ENCODE measurements at places on chromosomes 6 and 20.

GRCh38 chr6:20606831-20607230 is 72.6 kb downstream of the CDKAL1 start:
- peak; percentile 69 for DNase-seq

DNA sequence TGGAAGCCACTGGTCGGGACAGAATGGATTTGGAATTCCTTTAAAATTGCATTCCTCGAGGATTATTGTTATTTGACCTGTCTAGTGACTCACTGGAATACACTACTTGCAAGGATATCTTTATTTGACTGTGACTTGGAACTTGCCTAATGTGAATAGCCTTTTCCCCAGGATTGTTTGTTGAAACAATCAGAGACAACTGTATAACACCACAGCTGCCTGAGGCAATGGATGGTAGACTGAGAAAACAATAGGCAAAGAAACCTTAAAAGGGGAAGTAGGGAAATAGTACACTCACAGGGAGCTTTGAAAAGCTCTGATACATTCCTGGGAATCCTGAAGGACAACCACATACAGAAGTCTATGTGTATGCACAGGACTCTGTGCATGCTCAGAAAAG is 465.3 kb downstream of the BMP2 start:
- DNase-seq: no peak

- DNase-seq: no peak
Observed at GRCh38 chr6:6905961-6906518, 201.7 kb upstream of the RREB1 start.

DNA sequence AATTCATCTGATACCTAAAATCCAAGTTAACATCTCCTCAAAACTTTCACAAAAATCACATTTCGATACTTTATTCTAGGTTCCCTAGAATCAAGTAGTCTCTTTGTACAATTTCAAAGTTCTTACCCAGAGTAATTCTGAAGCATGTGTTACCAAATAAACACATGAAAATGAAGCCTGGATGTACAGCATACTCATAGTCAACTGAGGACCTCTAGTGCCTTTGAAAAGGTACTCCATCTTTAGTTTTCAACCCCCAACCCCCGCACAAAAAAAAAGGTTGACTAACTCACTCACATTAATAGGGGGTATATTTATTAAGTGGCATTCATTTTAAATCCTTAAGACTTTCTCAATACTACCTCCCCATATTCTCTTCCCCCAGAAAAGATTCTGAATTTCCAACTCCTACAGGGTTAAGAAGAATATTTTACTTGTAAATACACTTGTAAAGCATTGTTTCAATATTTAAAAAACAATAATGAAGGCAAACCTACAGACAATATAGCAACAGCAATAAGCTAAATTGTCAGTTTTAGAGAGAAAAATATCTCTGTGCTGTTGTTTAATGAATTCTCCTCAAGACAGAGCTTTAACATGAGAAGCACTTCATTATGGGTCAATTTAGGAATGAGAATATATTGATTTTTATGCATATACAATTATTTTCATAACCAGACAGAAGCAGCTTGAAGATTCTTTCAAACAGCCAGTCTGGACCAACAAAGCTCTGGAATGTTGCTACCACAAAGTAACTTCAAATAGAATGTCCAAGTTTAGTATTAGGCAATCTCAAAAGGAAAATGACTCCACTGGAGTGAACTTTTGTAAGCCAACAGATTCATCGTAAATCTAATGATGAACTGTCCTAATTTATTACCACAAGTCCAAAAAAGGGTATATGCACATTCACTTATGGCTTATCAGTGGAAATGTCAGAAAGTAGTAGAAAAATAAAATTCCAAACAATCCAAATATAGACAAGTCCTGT is 3.3 kb downstream of the PLN start:
- peak; percentile 53 for DNase-seq

DNA sequence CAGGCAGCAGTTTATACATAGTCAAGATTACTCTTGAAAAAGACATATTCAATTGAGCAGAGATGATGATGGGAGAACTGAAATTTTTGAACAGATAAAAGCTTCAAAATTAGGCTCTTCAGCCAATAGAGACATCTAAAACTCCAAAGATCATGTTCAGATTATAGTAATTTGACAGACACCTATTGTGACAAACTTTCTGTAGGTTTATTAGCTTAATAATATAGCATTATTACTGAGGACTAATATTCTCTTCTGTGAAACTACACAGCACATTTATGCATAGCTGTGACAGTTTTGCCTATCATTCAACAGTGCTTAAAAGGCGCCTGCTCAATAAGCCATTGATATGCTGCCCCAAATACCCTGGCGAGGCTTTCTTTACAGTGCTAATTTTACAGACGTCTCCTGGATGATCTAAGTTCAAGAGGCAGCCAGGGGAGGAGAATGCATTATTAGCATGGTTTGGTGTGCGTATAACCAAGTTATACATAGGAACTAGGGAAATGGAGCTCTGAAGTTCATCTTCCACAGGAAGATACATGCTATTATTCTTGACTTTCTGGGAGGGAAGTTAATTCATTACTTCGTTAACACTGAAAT is 21.5 kb downstream of the PLAGL1 start:
- no peak for DNase-seq

GRCh38 chr6:167745670-167746389 is 80.9 kb upstream of the AFDN start:
- no peak for DNase-seq

DNA sequence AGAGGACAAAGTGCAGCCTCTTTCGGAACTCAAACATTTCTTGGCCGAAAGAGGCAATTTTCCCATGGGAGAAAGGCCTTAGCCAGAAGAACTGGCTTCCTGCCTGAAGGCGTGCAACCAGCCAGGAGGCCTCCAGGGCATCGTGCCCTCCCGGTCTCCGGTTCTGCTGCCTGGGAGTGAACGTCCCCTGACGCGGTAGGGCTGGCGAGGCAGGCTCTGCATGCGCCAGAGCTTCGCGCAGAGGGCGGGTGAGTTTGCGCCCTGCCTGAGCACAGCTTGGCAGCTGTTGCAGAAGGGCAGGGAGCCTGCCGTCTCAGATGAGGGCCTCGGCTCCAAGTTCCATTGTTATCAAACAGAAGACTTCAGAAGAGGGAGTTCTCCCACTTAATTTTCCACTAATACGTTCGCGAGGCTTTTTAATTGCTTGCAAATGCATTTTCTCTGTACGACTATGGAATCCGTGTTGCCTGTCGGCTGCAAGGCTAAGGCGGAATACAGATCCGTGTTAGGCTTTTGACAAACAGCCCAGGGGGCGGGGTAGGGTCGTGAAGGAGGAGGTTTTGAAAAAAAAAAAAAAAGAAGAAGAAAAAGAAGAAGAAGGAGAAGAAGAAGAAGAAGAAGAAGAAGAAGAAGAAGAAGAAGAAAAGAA is 5.5 kb upstream of the TFAP2D start:
- DNase-seq: peak; percentile 36

DNA sequence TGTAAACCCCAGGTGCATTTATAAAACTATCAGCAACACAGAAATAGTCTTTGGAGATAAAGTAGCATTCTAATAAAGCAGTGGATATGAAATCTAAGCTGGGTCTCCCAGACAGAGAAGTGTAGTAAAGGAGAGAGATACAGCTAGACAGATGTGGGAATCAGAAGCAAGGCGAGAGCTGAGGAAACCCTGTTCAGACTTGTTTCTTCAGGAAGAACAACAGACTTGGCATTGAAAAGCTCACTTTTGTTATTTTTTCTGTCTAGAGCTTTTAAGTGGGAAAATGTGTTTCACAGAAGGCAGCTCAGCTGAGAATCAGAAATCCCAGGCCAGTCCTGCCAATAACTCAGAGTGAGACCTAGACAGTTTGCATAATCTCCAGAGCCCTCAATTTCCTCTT is 52.9 kb downstream of the SLC35B3 start:
- no peak for DNase-seq

GRCh38 chr6:167980911-167981580 is 16.4 kb upstream of the KIF25 start:
- no peak for DNase-seq

DNA sequence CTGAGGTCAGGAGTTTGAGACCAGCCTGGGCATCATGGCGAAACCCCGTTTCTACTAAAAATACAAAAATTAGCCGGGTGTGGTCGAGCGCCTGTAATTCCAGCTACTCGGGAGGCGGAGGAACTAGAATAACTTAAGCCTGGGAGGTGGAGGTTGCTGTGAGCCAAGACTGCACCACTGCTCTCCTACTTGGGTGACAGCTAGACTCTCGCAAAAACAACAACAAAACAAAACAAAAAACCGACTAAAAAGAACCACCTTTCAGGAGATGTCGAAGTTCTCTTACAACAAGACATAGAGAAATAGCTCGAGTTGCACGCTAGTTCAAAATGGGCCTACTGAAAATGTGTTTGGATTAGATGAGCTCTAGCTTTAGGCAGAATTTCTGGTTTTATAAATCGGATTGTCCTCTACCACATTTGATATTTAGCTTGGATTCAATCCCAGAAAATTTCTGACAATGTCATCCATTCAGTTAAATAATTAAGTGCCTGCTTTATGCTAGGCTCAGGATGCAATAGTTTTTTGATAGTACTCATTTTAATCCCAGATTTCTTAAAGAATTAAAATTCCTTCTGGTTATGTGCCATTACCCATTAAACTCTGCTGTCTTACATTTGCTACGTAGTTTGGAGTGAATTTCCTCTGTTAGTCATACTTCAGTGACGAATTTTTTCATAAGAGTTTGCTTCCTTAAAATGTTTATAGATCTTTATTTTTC is 137.5 kb upstream of the SHLD1 start:
- DNase-seq: no peak

DNA sequence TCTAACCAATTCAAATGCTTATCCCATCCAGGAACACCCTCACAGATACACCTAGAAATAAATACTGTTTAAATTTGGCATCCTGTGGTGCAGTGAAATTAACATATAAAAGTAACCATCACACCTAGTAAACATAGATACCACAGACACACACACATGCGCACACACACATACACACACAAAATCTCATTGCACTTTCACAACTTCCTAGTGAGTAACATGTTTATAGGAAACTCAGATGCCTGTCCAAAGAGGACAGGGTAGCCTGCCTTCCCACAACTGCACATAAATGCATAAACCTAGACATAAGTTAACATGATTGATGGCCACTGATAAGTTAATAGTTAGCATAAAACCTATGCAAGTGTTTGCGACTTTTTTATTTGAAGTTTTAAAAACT is 56.8 kb downstream of the LRRC1 start:
- no peak for DNase-seq

DNA sequence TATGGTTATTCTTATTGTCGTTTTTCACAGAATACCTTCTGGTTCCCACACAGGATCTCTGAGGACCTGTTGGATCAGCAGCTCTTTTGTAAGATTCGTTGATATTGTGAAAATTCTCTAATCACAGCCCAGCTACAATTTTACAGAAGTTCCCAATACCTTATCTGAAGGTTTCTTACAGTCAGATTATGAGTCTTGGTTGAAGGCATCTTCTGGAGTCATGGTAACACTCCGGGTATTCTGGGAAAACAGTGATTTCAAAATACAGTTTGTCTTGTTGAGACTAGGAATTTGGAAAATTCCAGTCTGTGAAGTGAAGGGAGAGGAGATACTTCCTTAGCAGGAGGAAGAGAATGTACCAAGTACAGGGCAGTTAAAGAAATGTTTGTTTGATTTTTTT is 22.2 kb upstream of the HLA-C start:
- no peak for DNase-seq

GRCh38 chr20:9015984-9016324 is 52.9 kb upstream of the PLCB4 start:
- DNase-seq: no peak

GRCh38 chr6:61894536-61894935 is 391.5 kb downstream of the KHDRBS2 start:
- no peak for DNase-seq

DNA sequence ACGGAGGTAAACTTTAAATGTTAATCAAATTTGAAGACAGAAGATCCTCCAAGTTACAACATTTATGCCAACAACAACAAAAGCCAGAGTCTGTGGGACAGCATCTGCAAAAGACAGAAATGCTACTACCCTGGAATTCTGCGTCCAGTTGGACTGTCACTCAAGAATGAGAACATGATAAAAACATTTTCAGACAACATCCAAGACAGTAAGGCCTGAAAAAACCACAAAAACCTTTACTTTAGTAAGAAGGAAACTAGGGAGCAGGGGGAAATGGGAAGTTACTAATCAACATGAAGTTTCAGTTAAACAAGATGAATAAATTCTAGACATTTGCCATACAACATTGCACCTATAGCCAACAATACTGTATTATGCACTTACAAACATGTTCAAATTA is 77.6 kb downstream of the MLIP start:
- DNase-seq: no peak

DNA sequence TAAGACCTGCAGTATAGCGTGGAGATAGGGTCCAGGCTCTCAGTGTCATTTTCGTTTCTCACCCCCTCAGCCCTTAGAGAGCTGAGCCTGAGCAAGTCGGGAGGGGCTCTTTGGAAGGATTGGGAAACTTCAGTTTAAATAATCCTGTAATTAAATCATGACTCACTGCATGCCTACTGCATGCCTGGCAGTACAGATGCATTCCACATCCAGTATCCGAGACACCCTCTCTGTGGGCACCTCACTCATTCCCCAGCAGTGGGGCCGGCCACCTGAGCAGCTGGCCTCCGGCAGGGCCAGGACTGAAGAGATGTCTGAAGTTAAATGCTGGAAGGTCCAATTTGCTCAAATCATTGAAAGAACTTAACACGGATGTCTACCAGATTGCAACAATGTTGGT is 316.6 kb downstream of the THBS2 start:
- no peak for DNase-seq

- DNase-seq: no peak
Observed at GRCh38 chr6:34223381-34223955, 13.2 kb upstream of the HMGA1 start.

DNA sequence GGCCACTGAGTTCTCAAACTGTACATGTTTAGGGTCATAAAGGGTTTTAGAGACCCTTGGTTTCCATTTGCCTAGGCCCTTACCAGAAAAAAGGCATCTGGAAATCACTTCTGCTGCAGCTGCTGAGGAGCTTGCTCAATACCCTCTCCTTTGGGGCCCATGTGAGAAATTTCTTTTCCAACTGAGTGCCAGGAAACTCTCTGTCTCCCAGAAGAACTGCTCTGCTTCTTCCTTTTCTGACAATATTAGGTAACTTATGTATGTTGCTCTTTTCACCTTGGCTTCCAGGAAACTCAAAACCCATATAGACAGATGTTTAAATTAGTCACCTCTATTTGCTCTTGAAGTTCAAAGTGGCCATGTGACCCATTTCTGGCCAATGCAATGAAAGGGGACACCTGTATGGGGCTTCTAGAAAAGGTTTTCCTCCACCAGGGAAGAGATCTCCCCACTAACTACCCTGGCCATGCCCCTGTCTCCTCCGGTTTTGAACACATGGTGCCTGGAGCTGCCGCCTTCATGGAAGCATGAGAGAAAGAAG is 121.6 kb downstream of the PREX1 start:
- DNase-seq: no peak
